Ureter (tissue), 1 donor: ENCODE measurements at places on chromosomes 1 and 21.

- no peak for DNase-seq
Observed at GRCh38 chr1:176379626-176380339, 83.2 kb upstream of the PAPPA2 start.

- DNase-seq = no peak
Observed at GRCh38 chr1:111242805-111243523, 15.5 kb downstream of the CHI3L2 start.

DNA sequence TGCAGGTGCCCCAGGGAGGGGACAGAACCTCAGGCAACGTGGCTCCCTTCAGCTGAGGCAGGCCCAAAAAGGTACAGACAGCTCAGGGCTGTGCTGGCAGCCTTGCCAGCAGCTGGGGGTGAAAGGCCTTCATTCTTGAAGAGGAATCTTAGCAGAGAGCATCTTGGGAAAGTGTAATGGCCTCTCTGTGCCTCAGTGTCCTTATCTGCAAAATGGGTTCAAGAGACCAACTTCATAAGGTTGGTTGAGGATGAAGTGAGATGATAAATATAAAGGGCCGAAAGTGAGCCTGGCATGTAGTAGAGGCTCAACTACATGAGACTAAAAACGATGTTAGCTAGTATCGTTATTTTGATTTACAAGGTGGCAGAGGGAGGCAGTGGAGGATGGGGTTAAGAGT lies 26.2 kb downstream of the TMCO4 start:
- no peak for DNase-seq

DNA sequence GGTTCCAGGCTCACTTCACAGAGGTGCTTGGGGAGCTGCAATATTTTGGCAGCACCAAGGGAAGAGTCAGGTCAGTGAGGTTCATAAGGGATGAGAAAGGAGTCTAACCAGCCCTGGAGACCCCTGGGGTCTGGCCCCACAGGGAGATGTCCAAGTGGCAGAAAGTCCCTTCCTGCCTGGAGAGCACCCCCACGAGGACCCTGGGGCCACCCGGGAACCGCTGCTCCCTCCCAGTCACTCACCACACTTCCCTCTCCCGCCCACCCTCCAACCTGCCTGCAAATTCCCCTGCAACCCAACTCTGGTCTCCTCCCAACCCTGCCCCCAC lies 6.5 kb upstream of the ITGB2 start:
- no peak for DNase-seq

DNA sequence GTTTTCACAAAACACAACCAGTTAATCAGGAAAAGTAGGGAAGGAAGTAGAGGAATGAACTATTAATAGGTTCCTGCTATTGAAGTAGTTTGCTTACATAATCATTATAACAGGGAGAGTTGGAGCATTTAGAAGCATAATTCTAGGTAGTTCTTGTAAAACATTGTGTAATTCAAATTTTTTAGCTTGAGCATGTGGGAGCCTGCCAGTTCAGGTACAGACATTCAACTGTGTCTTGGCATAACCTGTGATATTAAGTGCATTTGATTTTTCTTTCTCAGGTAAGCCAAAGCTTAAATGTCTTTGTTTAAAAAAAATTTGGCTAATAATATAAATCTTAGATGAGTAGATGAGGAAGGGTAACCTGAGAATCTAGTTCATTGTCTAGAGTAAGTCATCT lies 3.4 kb downstream of the YTHDF2 start:
- no peak for DNase-seq

DNA sequence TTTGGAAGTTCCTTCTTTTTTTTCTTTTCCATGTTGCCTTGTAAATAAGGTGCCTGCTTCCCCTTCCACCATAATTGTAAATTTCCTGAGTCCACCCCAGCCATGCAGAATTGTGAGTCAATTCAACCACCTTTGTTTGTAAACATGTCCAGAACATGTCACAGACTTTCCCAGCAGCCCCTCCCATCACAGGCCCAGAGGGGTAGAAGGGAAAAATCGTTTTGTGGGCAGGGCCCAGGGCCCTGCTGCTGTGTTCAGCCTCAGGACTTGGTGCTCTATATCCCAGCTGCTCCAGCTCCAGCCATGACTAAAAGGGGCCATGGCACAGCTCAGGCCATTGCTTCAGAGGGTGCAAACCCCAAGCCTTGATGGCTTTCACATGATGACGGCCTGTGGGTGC lies 384.6 kb upstream of the NCAM2 start:
- DNase-seq = no peak

DNA sequence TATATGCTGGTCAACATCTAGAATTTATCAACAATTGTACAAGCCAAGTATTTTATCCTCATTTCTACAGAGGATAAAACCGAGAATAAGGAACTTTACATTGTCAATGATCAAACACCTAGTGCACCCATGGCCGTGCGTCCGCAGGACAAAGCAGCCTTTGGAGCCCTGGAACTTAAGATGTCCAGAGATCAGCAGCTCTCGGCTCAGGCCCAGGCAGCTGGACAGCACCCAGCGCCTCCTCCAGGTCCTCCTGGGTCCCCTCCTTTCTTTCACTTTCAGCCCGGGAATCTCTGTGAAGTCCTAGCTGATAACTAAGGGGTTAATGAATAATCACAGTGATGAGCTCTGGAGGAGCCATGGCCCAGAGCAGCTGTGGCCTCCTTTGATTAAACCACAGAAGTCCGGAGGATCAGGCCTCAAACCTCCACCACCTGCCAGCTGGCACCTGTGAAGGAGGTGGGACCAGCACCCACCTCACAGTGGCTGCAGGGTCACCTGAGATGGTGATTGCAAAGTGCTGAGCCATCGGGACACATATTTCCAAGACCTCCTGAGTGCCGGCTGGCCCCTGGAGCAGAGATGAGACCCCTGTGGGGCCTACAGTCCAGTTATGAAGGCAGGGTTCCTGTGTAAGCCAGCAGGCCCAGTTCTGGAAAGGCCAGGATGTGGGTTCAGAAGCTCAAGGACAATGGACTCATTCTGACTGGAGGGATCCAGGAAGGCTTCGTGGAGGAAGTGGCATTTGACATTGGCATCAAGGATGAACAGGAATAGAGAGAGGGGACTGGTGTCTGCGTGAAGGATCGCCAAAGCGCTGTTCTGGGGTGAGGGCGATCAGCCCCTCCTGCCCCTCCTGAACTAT lies 11.6 kb upstream of the SAMD11 start:
- DNase-seq = no peak

GRCh38 chr1:44678626-44679025 lies 4.1 kb downstream of the ARMH1 start:
- DNase-seq = no peak

- DNase-seq = no peak
Observed at GRCh38 chr21:34715985-34716596, 47.3 kb downstream of the CLIC6 start.

- no peak for DNase-seq
Observed at GRCh38 chr1:30120245-30121000, 603.0 kb downstream of the MATN1 start.

DNA sequence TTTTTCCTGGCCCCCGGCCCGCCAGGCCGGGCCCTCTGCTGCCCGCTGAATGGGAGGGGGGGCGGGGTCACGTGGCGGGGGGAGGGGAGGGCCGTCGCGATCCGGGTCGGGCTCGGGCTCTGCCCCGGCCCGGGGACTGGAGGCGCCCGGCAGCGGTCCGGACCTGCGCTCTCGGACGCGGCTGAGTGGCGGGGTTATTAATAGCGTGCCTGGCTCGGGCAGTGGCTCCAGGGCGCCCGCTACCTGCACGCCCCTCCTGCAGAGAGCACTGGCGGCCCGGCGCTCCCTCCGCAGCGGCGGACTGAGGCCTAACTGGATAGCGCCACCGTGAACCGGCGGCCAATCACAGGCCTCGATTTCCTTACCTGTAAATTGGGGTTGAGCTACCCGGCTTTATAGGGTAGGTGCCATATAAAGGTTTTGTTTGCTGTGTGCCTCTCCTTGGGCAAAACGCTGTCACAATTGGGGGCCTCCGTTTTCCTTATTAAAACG lies 28.1 kb downstream of the AHDC1 start:
- DNase-seq = no peak

GRCh38 chr1:35269201-35269988 lies 886 bp downstream of the ZMYM4 start:
- no peak for DNase-seq

DNA sequence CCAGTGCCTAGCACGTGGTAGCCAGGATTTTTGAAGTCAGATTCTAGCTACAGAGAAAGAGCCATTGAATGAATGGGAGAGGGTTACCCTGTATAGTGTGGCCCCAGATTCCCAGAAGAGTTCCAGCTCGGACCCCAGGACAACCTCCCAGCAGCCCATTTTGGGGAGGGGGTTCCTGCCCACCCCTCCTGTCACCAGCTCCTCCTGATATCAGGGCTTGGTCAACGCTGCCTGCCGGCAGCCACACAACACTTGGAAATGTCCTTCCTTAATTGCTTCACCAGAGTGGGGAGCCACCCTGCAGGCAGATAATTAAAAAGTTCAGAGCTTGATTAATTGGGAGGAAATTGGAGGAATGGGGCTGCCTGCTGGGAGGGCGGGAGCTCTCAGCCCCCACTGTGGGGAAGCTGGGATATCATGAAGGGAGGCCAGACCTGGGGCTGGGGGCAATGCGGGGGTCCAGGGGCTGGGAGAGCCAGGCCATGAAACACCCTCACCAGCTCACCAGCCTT lies 120.5 kb downstream of the LACTBL1 start:
- no peak for DNase-seq

- no peak for DNase-seq
Observed at GRCh38 chr1:210558302-210558701, 229.6 kb downstream of the HHAT start.

GRCh38 chr1:21277180-21277579 lies 13.1 kb downstream of the ECE1 start:
- no peak for DNase-seq

DNA sequence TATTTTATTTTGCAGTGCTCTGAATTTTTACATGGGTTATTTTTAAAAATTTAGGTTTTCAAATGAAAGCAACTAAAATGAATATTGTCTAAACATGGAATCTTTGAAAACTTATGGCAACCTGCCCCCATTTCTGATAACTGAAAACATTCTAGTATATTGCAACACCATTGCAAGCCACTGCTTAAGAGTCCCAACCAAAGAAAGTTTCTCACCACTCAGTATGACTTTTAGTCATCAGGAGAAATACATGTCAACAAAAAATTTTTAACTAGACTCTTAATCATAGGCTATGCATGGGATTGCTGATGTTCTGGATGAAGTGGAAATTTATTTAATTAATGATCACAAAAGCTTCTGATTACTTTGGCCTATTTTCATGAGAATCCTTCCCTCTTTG lies 112.1 kb downstream of the TNFSF18 start:
- DNase-seq = no peak
